ENCODE measurements at places on chromosomes 1 and 21.

- DNase-seq, result no peak
These were observed 78.4 kb downstream of the HS2ST1 start for GRCh38 chr1:86992861-86993260.

- DNase-seq, result no peak
These were observed 90.0 kb downstream of the MACF1 start for GRCh38 chr1:39294531-39294930.

DNA sequence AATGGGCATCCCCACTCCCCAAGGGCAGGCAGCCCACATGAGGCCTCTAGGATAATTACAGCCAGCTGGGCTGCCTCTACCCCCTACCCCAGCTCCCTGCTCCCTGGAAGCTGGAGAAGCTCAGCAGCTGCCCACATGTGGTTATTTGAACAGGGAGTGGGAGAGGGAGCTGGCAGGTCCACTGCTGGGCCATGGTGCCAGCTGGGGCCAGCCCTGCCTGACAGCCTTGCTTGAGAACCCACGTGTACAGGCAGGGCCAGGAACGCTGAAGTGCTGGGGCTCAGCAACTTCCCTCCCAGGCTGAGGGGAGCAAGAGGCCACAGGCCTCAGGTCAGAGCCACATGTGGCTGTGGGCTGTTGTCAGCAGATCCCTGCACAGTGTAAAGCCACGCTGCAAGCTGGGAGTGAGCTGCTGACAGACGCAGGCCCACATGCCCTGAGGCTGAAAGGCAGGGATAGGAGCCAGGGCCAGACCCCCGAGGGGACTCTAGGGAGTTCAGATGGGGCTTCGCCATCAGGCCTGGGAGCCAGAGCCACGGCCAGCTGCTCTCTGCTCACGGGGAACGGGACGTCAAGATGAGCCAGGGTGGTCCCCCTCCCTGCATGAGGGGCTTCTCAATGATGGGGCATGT, 129.0 kb downstream of the SYF2 start:
- no peak for DNase-seq

GRCh38 chr1:119081267-119081666, 59.2 kb downstream of the WARS2 start:
- no peak for DNase-seq

DNA sequence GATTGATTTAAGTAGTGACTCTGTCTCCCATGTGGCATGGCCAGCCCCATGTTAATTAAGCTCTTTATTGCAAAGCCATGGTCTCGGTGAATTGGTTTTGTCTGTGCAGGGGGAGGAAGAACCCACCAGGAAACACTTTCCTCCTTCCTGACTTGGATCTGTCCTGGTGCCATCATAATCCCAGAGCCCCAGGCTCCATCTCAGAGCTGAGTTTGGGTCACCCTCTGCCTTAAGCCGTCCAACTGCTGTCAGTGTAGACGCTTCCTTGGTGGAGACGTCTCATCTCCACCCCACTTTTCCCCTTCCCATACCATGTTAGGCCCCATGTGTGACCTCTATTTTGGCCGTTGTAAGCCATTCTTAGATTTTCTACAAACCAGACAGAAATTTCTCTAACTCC, 36.0 kb upstream of the COL6A2 start:
- no peak for DNase-seq

DNA sequence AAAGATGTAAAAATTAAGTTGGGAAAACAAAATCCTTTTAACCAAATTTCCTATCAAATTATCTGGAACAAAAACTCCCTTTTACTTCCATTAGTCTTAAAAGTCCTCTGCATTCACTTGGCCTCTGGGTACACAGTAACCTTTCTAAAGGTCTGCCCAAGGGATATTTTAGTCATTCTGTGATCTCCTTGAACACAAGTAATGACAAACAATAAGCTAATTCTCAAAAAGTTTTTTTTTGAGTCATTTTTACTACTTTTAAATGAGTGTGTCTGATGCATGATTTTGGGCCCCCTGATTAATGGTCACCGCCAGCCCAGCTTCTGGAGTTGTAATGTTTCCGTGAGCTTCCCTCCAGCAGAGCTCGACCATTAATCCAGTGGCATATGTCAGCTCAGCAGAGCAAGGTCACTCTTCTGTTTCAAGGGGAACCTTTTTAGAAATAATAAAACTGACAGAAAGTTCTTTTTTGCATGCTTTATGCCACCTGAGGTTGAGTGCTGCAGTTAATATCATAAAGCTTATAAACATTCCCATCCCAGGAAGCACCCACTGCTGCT, 14.3 kb downstream of the SAMSN1 start:
- no peak for DNase-seq

GRCh38 chr1:63411066-63411465, 43.6 kb downstream of the ALG6 start:
- DNase-seq, result no peak

GRCh38 chr1:17419626-17420328, 19.7 kb downstream of the RCC2 start:
- DNase-seq, result peak; percentile 60

DNA sequence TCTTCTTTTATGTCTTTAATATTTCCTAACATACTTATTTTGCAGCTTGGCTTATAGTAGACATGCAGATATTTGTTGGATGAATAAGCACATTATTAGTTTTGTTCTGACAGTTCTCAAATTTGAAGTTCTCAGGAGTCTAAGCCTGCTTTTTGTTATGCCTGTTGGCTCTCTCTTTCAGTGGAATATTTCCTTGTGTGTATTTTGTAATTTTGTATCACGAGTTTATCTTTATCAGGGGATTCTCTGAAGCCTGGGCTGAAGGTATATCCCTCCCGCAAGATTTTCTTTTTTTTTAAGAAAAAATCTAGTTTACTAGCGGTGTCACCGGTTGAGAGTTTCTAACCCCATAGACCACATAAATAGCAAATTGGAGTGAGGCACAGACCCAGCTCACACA, 105.9 kb downstream of the RGL1 start:
- DNase-seq, result no peak

GRCh38 chr1:202682477-202682876, 27.8 kb downstream of the SYT2 start:
- DNase-seq, result no peak

DNA sequence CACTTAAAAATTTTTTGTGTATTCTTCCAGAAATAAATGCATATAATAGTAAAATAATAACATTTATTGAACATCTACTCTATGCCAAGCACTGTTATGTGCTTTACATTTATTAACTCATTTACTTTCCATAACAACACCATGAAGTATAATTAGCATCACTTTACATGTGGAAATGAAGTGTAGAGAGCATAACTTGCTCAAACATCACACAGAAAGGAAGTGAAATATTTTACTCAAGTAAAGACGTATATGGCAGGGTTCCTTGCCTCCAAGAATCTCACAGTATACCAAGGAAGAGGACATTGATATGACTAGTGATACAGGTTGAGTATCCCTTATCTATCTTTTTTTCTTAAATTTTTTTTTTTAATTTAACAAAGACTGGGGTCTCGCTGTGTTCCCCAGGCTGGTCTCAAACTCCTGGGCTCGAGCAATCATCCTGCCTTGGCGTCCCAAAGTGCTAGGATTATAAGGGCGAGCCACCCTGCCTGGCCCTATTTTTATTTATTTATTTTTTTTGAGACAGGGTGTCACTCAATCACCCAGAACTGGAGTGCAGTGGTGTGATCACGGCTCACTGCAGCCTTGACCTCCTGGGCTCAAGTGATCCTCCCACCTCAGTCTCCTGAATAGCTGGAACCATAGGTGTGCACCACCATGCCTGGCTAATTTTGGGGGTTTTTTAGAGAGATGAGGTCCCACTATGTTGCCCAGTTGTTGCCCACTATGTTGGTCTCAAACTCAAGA, 7.7 kb upstream of the CLIC4 start:
- no peak for DNase-seq

- DNase-seq, result peak; percentile 6
These were observed 43.2 kb upstream of the C1orf185 start for GRCh38 chr1:51058858-51059257.

GRCh38 chr1:192061556-192061955, 96.7 kb upstream of the RGS18 start:
- DNase-seq, result no peak

DNA sequence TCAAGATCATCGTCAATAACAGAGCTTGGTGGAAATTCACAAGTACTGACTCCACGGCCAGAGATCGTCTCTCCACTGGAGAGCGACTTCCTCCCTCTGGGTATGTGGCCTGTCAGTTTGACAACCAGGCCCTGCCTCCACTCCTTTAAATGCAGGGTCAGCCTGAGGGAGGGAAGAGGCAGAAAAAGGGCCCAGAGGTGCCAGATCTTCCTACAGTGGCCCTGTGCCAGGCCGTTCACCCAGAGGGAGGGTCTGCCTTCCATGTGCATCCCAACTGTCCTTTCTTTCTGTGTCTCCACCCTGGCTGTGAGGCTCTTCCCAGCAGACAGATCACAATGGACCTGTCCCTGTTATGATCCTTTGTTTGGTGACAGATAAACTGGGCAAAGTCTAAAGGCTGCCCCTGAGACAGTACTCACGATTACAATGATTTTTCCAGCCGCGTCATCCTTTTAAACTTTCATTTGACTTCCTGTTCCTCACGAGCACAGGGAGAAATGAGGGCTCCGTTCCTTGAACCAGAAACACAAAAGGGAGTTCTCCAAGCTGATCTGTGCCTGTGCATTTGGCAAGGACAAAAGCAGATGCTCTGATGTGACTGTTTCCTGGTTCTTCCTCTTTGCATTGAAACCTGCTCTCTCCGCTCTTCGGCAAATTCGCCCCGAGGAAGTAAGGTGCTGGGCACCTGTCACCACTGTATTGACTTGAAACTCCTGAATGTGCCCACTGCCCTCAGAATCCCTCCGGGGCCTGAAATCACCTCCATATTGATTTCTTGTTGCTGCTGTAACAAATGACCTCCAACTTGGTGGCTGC, 126.7 kb downstream of the PGBD5 start:
- no peak for DNase-seq

GRCh38 chr1:102875756-102876155, 232.6 kb downstream of the COL11A1 start:
- DNase-seq, result no peak

- DNase-seq, result no peak
These were observed 90.9 kb downstream of the IER5 start for GRCh38 chr1:181179279-181179986.

GRCh38 chr21:39874206-39874605, 7.0 kb downstream of the PCP4 start:
- no peak for DNase-seq

- DNase-seq, result no peak
These were observed 637.3 kb downstream of the MATN1 start for GRCh38 chr1:30085811-30086770.

DNA sequence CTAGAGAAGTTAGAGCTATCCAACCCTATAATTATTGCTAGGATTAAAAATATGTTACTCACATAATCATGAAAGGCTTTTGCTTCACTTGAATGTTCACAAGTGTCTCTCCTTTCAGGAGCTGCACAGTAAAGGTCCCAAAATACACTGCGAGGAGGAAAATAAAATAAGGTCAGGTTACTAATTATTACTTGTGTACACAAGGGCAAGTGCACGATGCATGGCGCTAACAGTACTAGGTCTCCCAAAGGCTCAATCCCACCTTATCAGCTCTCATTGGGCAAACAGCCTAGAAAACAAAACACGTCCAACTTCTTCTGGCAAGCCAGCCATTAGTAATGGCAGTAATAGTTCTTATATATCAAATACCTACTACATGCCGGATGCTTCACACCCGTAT, 4.4 kb downstream of the SSBP3 start:
- no peak for DNase-seq

- DNase-seq, result no peak
These were observed 50.8 kb upstream of the CLIC4 start for GRCh38 chr1:24694380-24694843.

DNA sequence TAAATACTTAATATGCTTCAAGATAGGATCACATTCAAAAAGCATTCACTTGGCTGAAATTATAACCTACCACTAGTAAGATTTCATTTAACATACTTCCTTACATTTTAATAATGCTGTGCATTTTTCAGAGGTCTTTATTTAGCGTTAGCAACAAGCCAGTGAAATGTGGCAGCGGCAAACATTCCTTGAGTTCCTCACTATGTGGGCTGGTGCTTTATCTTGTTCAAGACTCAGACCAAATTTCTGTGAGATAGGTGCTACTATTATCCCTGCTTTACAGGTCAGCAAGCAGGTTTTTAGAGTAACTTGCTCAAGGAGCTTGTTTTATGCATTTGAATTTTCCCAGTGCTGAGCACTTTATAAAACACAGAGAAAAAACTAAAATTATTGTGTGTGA, 132.7 kb downstream of the PLPPR4 start:
- no peak for DNase-seq

GRCh38 chr1:188432427-188432826, 1603.7 kb downstream of the PLA2G4A start:
- no peak for DNase-seq

GRCh38 chr1:183711741-183712361, 58.7 kb upstream of the APOBEC4 start:
- no peak for DNase-seq

DNA sequence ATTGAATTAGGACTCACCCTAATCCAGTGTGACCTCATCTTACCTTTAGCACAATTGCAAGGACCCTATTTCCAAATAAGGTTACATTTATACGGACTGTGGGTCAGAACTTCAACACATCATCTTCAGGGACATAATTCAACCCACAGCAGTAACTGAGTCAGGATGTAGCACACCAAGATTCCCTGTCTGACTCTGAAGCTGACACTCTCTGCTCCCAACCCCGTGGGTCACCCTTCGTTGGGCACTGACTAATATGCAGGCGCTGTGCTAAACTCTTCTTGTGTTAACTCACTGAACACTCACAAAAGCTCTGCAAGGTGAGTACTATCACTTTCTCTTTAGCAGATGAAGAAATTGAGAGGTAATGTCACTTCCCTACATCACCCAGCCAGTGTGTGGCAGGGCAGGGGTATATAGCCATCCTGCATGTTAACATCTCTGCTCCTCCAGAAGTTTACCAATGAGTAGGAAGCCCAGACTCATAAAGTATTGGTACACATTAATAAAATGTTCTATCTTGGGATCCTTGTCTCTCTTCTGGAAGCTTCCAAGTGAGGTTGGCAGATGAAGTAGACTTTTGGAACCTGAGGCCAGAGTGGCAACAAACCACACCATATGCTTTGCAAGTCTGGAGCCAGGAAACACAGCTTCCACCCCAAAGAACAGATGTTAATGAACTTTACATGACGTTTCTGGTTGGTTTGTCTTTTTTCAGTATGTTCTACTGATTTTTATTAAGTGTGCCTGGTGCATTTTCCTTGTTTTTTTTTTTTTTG, 139.2 kb upstream of the KLHDC7A start:
- no peak for DNase-seq

GRCh38 chr1:154430903-154431302, 25.8 kb downstream of the IL6R start:
- DNase-seq, result no peak

DNA sequence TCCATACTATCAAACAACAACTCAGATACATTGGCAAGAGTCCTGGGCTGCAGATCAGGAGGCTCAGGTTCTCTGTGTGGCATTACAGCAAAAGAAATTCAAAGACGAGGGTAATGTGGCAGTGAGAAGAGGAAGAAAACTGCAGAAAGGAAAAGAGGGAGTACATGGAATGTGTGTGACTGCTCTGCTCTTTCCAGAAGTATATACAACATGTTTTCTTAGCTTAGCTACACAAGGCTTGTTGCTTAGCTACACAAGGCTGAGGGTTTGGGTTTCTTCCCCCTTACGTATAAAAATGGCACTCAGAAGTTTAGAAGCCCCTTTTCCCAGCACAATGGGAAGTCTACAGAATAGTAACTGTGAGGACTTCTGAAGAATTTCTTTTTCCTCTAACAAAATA, 86.0 kb downstream of the PRRX1 start:
- no peak for DNase-seq

GRCh38 chr1:93723110-93723509, 41.5 kb upstream of the BCAR3 start:
- DNase-seq, result no peak
